ENCODE measurements at places on chromosomes 6 and 20.

DNA sequence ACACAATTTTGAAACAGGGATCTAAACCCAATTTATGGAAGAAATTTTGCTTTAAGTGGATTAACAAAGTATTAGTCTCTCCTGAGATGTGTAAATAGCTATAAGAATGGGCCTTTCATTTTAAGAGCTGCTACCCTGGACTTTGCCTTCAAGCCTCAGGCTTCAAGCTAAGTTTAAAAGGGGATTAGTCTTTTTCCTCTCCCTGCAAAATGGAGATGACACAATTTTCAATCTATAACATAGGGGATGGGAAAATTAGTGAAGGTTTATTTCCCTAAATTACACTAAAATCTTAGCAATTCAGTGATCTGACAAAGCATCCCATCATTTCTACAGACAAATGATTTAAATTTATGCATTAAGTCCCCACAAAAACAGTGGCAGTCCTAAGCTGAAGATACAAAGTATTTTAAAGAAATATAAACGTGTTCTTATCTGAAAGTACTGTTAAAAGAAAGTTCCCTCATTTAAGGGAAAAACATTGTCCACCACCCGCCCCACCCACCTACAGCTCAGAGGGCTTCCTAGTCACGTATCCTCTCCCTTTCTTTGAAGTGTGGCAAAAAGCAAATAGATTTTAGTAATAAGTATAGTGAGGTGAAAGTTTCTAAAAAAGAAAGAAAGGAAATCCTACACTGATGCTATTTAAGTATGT, 14.5 kb downstream of the ARHGAP18 start:
- DNase-seq, result no peak

DNA sequence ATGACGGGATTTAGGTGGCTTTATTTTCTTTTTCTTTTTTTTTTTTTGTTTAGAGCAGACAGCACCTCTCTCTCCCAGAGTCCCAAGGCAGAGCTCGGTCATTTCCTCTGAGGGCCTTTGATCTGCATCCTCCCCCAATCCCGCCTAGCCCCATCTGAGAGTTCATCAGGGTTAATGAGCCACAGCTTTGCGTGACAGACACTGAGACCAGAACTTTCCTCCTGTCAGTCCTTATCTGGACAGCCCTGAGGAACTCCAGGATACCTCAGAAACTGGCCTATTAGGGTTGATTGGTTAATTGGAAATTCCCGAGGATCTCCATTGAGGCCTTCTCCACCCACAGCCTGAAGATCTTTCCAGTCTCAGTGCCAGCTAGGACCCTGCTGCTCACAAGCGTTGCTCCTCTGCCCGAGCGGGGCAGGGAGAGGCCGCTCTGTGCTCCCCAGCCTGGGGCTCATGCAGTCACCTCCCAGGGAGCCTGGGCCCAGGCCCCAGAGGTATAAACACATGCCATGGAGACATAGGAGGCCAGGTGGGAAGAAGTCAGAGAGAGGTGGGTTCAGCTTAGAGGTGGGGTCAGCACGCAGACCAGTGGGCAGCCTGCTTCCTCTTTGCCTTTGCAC, 1.4 kb upstream of the LRRN4 start:
- DNase-seq, result no peak

DNA sequence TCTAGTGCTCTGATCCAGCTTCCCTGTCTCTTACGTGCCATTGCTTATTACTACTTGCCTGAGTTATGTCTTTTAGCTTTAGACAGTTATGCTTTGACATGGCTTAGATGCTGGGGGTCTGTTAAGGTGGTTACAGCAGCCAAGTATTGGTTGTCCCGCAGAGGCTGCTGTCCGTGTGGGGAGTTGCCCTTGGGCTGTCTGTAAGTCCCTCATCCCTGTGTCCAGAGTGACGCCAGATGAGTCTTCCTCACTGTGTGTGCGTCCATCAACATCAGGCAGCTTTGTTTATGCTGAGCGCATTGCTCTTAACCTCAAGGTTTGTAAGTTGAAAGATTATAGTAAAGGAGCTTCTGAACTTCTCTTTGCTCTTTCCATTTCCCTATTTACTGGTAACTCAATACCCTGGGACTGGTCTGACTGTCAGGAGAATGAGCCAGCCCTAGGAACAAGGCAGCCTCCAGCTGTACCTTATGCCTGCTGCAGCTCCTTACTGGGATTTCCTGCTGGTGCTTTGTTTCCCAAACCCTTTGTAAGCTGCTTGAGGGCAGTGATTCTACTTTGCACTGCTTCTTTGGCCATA, 7.2 kb downstream of the FAM120B start:
- DNase-seq, result no peak

DNA sequence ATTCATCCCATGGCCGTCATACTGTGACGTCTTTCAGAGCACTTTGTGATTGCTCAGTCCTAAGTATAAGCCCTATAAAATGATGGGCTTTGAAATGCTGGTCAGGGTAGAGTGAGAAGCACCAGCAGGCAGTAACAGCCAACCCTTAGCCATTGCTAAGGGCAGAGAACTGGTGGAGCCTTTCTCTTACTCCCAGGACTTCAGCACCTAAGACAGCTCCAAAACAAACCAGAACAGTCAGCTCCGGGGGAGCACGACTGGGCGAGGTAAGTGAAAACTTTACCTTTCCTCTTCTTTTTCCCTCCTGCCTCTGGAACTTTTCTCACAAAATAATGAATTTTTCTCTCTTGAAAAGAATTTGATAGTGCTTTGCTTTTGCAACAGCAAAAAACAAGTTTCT, at the start of gene VIP:
VIP (plus strand) TSS at position 104 of the 400 bp plus-strand sequence. CDS start 1,381 bp downstream, outside the sequence.
- DNase-seq, result no peak

DNA sequence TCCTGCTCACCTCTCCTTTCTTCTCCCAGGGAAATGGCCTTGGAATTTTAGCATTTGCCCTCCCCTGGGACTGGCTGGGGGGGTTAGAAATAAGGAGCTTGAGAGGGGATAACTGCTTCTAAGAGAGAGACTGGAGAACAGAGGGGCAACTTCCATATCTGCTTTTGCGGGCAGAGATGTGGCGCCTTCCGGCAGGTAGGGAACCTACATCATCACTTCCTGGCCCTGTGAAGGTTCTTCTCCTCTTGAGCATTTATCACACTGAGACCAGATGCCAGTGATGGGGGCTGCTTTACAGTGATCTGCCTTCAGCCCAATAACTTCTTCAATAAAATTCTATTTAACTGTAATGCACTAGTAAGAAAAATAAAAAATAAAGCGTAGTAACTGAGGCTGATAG, 48.1 kb downstream of the TBC1D7 start:
- DNase-seq, result no peak

All from stimulated activated CD8-positive, alpha-beta memory T cell treated with anti-CD3 and anti-CD28 coated beads, Interleukin-4, amount 100 ng/mL, for 1 hour (primary cell).